ENCODE measurements at places on chromosomes 4 and X.
A peak's percentile ranks its signal among the peaks of the same experiment; 100 is the strongest.

- peak; percentile 23 for DNase-seq
These were observed 42.9 kb downstream of the AFF1 start for GRCh38 chr4:86977621-86978184.

- DNase-seq = peak; percentile 17
These were observed 219.8 kb downstream of the ZNF674 start for GRCh38 chrX:46325312-46325877.

GRCh38 chr4:158535130-158535614 lies 13.5 kb downstream of the RXFP1 start:
- DNase-seq = no peak

GRCh38 chrX:130861462-130861861 lies 41.5 kb downstream of the ENOX2 start:
- no peak for DNase-seq

- no peak for DNase-seq
These were observed 2.2 kb downstream of the N4BP2 start for GRCh38 chr4:40058854-40059253.

DNA sequence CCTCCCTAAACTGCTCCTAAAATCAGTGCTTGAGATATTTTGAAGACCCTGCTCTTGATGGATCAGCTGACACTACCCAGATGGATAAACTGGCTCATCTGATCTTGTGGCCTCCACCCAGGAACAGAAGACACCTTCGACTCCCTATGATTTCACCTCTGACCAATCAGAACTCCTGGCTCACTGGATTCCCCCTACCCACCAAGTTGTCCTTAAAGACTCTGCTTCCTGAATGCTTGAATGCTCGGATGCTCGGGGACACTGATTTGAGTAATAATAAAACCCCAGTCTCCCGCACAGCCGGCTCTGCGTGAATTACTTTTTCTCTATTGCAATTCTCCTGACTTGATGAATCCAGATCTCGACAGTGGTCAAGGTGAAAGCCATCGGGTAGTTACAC lies 12.0 kb upstream of the RPS3A start:
- DNase-seq = no peak

GRCh38 chrX:133403984-133404383 lies 11.3 kb downstream of the GPC4 start:
- DNase-seq = no peak

GRCh38 chr4:26273616-26273980 lies 47.2 kb upstream of the RBPJ start:
- DNase-seq = no peak

GRCh38 chr4:15811703-15812337 lies 33.7 kb downstream of the CD38 start:
- DNase-seq = no peak

DNA sequence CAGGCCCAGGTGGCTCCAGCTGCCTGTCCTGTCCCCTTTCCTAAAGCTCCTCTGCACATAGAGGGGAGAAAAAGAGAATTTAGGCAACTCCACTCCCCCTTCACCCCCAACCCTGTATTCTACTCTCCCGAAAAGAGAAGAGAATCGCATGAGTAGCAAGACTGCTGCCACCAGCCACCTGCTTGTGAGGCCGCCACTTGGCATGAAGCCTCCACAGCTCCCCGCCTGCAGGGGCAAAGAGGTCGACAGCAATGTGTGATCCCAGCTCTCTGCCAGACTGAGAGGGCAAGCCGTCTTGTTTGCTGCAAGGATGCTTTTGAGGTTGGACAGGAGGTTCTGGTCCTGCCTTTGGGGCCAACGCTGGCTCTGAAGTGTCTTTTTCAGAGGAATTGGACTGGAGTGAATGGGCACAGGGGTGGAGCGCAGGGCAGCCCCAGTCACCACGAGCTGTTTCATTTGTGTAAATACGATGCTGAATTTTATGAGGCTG lies 77.1 kb downstream of the STARD8 start:
- no peak for DNase-seq

DNA sequence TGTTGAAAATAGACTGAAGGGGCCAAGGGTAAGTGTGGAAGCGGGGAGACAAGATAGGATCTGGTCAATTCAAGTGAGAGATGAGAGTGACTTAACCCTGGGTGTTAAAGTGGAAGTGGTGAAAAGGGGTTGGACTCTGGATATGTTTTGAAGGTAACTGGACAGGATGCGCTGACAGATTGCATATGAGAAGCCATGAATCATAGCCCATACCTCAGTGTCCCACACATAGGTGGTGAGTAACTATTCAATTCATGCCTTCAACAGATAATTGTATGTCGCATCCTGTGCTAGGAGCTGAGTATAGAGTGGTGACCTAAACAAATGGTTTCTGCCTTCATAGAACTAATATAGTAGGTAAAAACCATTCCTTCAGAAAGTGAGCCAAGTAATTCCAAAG lies 76.7 kb downstream of the KLHL34 start:
- no peak for DNase-seq

GRCh38 chr4:106287353-106287969 lies 28.5 kb downstream of the TBCK start:
- DNase-seq = peak; percentile 61

- DNase-seq = no peak
These were observed 3.3 kb downstream of the ANXA5 start for GRCh38 chr4:121693450-121693849.

- DNase-seq = no peak
These were observed 19.8 kb upstream of the SORCS2 start for GRCh38 chr4:7172508-7172907.

DNA sequence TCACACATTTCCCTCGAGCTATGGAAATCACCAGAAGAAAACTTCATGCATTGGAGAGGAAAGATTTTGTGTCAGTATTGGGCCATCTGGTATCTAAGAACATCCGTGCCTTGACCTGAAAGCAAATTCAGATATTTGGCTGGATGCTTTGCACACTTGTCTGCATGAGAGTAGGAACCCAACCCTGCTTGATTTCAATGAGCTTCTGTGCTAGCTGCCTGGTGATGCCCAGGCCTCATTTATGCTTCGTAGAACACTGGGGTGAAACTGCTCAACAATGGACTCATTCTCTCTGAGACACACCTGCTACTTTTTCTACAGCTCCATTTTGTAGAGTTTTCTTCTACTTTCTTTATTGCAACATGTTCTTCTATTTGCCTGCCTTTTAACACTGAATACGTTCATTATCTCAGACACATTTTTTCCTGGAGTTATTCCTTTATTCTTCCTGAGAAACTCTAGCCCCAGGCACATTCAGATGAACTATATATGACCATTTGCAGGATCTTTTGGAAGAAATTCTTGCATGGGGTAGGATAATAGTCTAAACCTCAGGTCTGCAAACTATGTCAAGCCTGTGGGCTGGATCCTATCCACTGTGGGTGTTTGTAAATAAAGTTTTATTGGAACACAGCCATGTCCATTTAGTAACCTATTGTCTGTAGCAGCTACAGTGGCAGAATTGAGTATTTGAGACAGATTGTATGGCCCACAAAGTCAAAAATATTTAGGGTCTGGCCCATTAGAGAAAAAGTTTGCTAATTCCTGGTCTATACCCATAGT lies 83.8 kb upstream of the CLCN4 start:
- DNase-seq = no peak

- no peak for DNase-seq
These were observed 317.1 kb downstream of the DCTD start for GRCh38 chr4:182600093-182600492.

- no peak for DNase-seq
These were observed 128.7 kb downstream of the WDFY3 start for GRCh38 chr4:84837751-84838150.

GRCh38 chr4:80007745-80008149 lies 65.3 kb downstream of the ANTXR2 start:
- DNase-seq = no peak

GRCh38 chr4:11847167-11847566 lies 418.5 kb upstream of the HS3ST1 start:
- DNase-seq = no peak

- no peak for DNase-seq
These were observed 124.2 kb upstream of the MBNL3 start for GRCh38 chrX:132612821-132613564.

- peak; percentile 91 for DNase-seq
These were observed 29.6 kb downstream of the TRIM2 start for GRCh38 chr4:153233761-153234371.

- DNase-seq = no peak
These were observed 131.7 kb downstream of the REPS2 start for GRCh38 chrX:17078031-17078720.

GRCh38 chrX:3940000-3940610 lies 226.7 kb upstream of the PRKX start:
- DNase-seq = no peak

GRCh38 chr4:129821073-129821472 lies 725.1 kb downstream of the C4orf33 start:
- no peak for DNase-seq

GRCh38 chr4:95549246-95550114 lies 707 bp upstream of the UNC5C start:
- no peak for DNase-seq

DNA sequence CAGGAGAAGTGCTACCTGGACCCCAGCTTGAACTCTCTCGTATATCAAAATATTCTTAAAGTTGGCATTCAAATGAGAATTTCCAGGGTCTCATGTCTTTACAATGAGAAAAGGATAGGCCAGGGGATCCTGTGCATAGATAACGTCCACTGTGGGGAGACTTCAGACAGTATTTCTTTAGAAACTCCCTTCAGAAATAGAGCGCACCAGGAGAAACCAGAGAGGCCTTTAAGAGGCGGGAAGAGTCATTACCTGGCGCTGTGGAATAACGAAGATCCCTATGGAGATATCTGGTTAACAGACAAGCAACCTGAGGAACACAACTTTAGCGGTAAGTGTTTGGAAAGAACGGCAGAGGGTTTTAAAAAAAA lies 600 bp downstream of the RADX start:
- DNase-seq = no peak
